Fibroblast of skin of abdomen (primary cell): ENCODE measurements at places on chromosomes 2 and 18.

- DNase-seq = peak; percentile 17
Measured at GRCh38 chr2:102839668-102840388, 78.0 kb downstream of the TMEM182 start.

GRCh38 chr2:30095402-30095801 lies 51.4 kb upstream of the YPEL5 start:
- peak; percentile 30 for DNase-seq

GRCh38 chr2:124121760-124122275 lies 96.7 kb downstream of the CNTNAP5 start:
- no peak for DNase-seq

DNA sequence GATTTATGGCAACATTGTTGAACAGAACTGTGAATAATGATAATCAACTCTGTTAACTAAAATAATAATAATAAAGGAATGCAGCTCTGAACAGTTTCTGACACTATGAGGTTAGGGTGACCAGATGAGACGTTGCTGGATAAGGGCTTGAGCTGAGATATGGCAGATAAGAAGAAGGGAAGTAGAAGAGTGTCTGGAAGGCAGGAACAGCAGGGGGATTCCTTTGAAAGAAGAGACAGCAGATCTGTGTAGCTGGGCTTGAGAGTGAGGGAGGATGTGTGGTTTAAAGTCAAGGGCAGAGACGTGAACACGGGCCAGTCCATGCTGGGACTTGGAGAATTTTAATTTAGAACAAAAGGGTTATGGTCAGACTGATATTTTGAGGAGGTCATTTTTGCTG lies 273.1 kb upstream of the SLC14A2 start:
- no peak for DNase-seq

- DNase-seq = peak; percentile 38
Measured at GRCh38 chr2:210195101-210195852, 24.1 kb upstream of the KANSL1L start.

GRCh38 chr2:46125798-46126197 lies 171.4 kb upstream of the EPAS1 start:
- DNase-seq = no peak

- no peak for DNase-seq
Measured at GRCh38 chr18:55486936-55487335, 101.1 kb downstream of the TCF4 start.

GRCh38 chr2:131035112-131035825 lies 58.0 kb downstream of the FAM168B start:
- DNase-seq = no peak

GRCh38 chr2:98383166-98383565 lies 36.9 kb downstream of the CNGA3 start:
- DNase-seq = no peak

DNA sequence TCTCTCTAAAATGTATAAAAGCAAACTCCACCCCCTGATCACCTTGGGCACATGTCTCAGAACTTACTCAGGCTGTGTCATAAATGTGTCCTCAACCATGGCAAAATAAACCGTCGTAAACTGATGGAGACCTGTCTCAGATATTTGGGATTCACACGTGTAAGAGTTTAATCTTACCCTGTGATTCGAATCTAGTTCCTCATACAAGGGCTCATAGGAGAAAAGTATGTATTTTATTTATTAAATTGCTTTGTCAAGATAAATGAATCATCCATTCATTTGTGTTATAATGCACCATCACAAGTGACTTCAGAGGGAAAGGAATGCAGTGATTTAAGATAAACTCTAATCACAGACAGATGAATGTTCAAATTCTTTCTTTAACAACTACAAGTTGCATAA lies 712.5 kb upstream of the LRATD1 start:
- DNase-seq = no peak

GRCh38 chr2:213315168-213315876 lies 31.1 kb downstream of the SPAG16 start:
- no peak for DNase-seq

DNA sequence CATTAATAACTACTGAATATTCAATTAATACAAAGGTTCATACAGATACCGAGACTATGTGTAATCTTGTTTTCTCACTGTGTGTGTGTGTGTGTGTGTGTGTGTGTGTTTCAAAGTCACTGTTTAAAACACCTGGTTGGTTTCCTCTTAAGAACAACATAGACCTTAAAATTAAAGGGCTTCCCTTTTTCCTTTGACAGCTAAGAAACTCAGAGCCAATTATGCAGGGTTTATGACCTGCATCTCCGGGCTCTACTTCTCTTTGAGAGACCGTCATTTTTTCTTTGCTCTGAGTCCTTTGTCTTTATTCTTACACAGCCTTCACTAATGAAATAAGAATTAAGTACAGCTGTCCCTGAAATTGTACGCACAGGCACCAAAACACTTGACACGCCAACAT lies 145.6 kb downstream of the HDAC4 start:
- DNase-seq = no peak

- DNase-seq = no peak
Measured at GRCh38 chr2:30897539-30897938, 90.3 kb upstream of the CAPN13 start.

DNA sequence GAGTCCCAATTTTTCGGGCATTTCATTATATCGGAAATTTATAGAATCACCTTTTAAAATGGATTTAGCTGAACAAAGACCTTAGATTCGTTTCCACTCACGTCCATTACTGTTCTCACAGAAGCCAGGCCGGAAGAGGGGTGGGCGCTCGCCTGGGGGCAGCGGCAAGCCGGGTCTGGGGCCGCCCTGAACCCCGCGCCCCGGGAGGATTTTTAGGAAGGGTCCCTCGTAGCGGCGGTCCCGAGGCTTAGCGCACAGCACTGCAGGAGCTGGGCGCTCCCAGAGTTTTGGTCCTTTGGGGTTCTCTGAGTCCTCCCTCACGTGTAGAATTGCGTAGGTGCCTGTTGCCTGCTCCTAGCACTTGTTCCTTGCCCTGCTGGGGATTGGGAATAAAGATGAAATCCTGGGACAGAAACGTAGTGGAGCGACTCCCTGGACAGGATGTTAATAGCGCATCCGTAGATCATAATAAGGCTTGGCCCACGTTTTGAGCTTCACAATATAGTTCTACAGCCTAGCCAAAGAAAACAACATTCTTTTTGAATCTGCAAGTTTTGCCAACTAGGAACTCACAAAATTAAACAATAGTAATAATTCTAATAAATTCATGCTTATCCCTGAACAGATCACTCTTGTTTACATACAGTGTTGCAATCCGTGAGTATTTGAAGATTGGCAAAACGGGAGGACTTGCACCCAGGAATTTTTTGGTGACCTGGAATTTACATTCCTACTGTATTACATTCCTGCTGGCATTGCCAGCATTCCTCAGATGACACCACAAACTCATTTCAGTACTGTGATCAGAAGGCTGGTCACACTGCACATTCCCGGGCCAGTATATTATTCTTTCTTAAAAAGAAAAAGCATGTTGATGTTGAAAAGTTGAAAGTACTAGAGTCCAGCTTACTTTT lies 875 bp downstream of the C18orf63 start:
- DNase-seq = peak; percentile 81

DNA sequence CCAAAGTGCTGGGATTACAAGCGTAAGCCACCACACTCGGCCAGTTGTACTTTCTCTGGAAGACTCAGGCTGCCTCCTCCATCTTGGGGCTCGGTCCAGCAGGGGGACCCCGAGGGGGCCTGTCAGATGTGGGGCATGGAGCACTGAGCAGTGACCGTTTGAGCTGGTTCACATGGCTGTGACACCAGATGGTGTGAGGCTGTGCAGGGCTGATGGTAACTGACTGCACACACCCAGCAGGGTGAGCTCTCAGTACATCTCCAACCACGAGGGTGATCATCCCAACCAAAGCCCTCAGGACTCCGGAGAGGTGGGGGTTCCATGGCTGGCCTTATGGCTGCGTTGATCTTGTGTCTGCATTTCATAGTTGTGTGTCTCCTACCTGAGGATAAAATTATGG lies 63.4 kb downstream of the FAM168B start:
- DNase-seq = no peak

GRCh38 chr2:3870222-3870621 lies 166.8 kb downstream of the DCDC2C start:
- DNase-seq = no peak

DNA sequence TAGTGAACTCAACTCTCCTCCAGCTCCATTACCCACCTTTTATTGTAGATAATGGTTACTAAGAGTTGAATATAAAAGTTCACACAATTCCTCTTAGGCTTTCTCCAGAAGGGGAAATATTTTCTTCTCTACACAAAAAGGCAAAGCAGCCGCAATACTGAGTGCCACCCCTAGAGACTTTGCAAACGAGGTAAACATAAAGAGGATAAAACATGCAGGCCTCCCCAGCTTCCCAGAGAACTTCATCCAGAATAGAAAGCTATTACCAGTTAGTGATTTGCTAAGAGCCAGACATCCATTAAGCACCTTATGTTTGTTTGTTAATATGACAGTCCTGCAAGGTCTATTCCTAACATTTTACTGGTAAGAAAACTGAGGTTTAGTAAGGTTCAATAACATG lies 17.4 kb downstream of the ZNF521 start:
- DNase-seq = no peak

DNA sequence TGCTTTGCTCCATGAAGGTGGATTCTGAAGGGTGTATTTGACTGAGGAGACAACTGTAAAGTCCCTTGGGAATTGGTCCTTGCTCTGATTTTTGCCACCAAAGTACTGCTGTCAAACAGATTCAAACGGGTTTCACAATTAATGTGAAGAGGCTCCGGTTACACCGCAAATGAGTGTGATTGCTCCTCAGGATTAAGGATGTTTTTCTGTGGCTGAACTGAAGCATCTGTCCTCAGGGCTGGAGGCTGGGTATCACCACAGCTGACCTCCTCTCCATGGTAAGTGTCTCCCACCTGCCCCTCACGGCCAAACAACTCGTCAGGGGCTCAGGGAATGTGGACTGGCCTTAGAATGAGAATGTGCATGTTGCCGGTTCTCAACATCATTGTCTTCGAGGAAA lies 130.4 kb upstream of the NDUFV2 start:
- DNase-seq = no peak

DNA sequence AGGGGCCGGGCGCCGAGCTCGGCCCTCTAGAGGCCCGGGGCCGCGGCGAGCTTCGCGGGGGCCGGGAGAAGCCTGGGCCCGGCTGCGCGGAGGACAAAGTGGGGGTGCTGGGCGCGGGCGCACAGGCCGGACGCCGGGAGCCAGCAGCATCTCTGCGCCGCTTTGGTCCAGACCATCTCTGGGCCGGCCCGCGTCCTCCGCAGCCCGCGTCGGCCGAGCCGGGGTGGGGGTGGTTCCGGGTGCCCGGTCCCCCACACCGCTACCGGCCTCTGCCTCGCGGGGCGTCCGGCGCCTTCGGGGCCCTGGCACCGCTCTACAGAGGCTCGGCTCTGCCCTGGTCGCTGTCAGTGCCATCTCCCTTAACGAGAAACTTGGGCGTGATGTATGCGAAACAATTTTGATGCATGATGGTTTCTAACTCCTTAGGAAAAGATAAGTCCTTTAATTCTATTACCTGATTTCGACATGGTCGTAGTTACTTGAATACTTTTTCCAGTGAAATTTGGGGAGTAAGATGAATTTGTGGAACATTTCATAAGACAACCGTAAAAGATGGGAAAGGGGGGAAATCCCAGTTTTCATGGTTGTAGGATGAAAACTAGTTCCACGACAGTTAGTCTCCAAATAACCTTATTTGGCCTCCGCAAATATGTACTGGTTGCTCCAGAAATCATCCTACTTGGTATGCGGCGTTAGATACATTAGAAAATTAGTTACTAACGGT lies 562 bp downstream of the TWSG1 start:
- DNase-seq = peak; percentile 50

DNA sequence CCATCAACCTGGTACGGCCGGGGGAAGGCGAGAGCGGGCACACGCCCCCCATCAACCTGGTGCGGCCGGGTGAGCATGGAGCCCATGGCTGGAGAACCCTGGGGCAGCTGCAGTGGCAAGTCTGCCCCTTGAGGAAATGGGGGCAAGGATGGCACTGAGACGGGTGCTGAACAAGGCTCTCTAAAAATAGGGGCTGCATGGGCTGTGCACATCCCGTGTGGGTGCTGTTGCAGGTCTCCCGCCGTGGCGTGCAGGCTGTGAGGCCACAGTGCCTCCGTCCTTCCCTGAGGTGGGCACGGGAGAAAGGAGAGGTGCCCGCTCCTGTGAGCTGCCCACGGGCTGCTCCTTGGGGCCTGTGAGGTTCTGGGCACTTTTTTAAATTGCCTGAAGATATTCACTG lies 99.2 kb downstream of the NFATC1 start:
- no peak for DNase-seq

GRCh38 chr2:190425221-190425866 lies 17.2 kb downstream of the MFSD6 start:
- DNase-seq = no peak

GRCh38 chr2:95307036-95307435 lies 9.9 kb downstream of the KCNIP3 start:
- DNase-seq = no peak

GRCh38 chr2:43897492-43897891 lies 58.7 kb downstream of the ABCG8 start:
- no peak for DNase-seq

- peak; percentile 12 for DNase-seq
Measured at GRCh38 chr2:23092831-23093230, 292.1 kb upstream of the KLHL29 start.

- DNase-seq = no peak
Measured at GRCh38 chr2:127834951-127835350, 23.0 kb downstream of the POLR2D start.

DNA sequence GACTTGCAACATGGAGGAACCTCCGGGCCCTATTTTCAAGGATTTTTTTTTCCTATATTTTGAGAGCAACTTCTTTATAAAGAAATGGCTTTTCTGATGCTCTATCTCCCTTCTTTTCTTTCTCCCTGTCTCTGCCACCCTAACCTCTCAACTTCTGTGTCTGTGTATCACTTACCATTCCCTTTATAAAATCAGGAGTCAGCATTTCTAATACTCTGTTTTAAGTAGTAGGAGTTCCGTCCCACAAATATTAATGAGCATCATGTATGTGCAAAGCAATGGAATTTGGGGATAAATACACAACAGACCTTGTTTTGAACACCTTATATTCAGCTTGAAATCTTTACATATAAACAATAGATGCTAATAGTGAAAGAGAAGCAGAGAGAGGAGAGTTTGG lies 268.0 kb downstream of the DCC start:
- no peak for DNase-seq

DNA sequence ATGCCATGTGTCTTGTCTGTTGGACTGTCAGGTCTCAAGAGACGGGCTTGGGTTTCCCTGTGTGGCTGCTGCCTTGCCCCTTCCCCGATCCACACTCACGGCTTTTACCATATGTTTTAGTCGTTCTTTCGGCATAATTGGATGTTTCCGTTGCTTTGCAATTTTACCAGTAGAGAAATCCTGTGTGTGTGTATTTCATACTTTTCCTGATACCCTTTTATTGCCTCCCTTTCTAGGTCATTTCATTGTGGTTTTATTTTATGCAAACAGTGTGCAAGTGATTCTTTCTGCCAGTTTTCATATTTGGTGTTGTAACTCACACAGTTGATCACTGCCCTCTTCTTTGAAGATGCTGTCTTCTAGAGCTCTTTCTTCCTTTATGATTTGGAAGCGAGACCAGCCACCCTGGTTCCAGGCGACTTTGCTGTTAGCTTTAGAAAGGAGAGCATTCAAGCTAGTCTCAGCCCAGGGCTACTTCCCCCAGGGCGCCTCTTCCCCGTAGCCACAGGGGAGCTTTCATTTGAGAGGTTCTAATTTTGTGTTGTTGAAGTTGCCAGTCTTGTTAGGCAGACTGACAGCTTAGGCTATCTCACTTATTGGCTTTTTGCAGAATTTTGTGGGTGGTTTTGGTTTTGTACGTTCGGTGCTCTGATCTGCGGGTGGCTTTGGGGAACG lies 17.0 kb downstream of the SH3BP4 start:
- no peak for DNase-seq
